Mononuclear cell (primary cell): ENCODE measurements at places on chromosomes 1 and 21. TPM values are rescaled to one million over a fixed set of nuclear protein-coding genes. Genes with fewer than 3 reads are reported as not detected.

Gene B3GALT5
- not detected for total RNA-seq

Gene C1orf146
- total RNA-seq: not detected

Gene STIL
- 4.9 TPM for total RNA-seq

Gene GUCA2B
- not detected for total RNA-seq

Gene CFHR2
- not detected for total RNA-seq

Gene TCHHL1
- not detected for total RNA-seq

Gene CD52
- total RNA-seq: 428 TPM

Gene LHX4
- total RNA-seq: 0.10 TPM

Gene CBR1
- 6.4 TPM for total RNA-seq

Gene LCE1C
- total RNA-seq: not detected

Gene TNFSF18
- 0.10 TPM for total RNA-seq

Gene GPR137B
- total RNA-seq: 16.1 TPM

Gene EDN2
- total RNA-seq: not detected
